Astrocyte (in vitro differentiated cells and primary cell): ENCODE measurements at places on chromosomes 4 and X. TPM values are rescaled to one million over a fixed set of nuclear protein-coding genes. Genes with fewer than 3 reads are reported as not detected.
A peak's percentile ranks its signal among the peaks of the same experiment; 100 is the strongest.

DNA sequence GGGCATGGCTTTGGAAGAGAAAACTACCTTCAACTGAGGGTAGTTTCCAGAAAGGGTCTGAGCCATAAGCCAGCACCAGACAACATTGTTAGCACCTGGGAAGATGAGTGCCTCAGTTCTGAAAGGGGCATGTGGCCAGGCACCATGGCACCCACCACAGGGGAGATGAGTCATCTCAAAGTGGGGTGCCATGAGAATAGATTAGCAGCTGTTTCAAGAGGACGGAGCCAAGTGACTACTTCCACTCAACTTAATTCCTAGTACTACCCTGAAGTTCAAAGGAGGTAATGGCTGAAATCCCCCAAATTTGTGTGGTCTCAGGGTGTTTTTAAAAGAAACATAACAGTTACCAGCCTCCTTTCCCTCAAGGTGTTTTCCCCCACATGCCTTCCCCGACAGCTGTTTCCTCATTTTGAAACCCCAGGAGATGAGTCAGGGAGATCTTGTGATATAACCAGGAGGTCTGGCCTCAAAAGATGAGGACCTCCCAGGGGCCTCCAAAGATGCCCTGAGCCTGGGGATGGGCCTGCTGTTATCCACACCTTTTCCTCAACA, 27.8 kb upstream of the FTHL17 start:
- H3K27ac ChIP-seq: no peak overlapping the region
- H3K4me1 ChIP-seq: no peaks in the 10 kb centered on the region
- DNase-seq: no peak
- H3K36me3 ChIP-seq: no peaks in the 10 kb centered on the region

- H3K4me3 ChIP-seq: no peak overlapping the region
- no peaks in the 10 kb centered on the region for H3K36me3 ChIP-seq
- no peaks in the 10 kb centered on the region for H3K27me3 ChIP-seq
- peak; percentile 22 for DNase-seq
- no peak overlapping the region for H3K27ac ChIP-seq
- no peaks in the 10 kb centered on the region for H3K4me1 ChIP-seq
Measured at GRCh38 chrX:50579955-50580354, 109.3 kb upstream of the DGKK start.

DNA sequence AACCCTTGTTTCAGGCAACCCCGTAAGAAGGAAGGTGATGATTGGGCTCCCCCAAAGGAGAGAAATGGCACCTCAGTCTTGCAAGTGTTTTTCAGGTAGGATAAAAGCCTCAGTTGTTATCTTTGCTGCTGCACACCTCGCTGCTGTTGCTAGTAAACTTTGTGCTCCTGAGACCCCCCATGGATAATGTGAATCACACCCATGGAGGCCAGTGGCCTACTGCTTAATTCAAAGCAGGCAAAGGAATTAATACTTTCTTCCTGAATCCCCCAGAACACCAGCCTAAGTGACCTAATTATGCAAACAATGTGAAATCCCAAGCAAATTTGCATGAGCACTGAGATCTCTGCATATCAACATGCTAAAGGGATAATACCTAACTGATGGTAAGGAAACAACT, 337.5 kb downstream of the GRIA2 start:
- no peak overlapping the region for H3K4me3 ChIP-seq
- H3K27me3 ChIP-seq: no peaks in the 10 kb centered on the region
- no peak for DNase-seq
- no peaks in the 10 kb centered on the region for H3K4me1 ChIP-seq

- DNase-seq: peak; percentile 26
- H3K36me3 ChIP-seq: no peaks in the 10 kb centered on the region
- H3K27me3 ChIP-seq: no peaks in the 10 kb centered on the region
- no peaks in the 10 kb centered on the region for H3K4me1 ChIP-seq
- H3K4me3 ChIP-seq: no peak overlapping the region
- H3K27ac ChIP-seq: no peak overlapping the region
Measured at GRCh38 chr4:73576381-73576780, 43.9 kb downstream of the RASSF6 start.

DNA sequence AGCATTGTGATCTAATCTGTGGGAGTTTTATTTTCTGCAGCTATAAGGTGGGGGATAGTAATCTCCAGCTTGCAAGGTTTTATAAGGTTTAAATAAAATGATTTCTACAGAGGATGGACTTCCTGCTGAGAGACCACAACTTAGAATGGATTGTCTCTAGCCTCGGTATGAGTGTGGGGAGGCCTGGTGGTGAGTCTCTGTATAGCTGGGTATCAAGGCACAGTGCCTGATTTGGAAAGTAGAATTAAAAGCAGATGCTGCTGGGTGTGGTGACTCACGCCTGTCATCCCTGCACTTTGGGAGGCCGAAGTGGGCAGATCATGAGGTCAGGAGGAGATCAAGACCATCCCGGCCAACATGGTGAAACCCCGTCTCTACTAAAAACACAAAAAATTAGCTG, 162.0 kb upstream of the GATB start:
- no peak overlapping the region for H3K27ac ChIP-seq
- no peak for DNase-seq
- no peak overlapping the region for H3K4me3 ChIP-seq
- H3K27me3 ChIP-seq: no peaks in the 10 kb centered on the region
- H3K36me3 ChIP-seq: no peaks in the 10 kb centered on the region
- peaks cover 4% of the 10 kb centered on the region for H3K4me1 ChIP-seq

- no peak overlapping the region for H3K27ac ChIP-seq
- no peak for DNase-seq
- H3K4me3 ChIP-seq: no peak overlapping the region
- no peaks in the 10 kb centered on the region for H3K36me3 ChIP-seq
- H3K27me3 ChIP-seq: no peaks in the 10 kb centered on the region
- no peaks in the 10 kb centered on the region for H3K4me1 ChIP-seq
Measured at GRCh38 chrX:31136144-31136611, 64.3 kb upstream of the FTHL17 start.

DNA sequence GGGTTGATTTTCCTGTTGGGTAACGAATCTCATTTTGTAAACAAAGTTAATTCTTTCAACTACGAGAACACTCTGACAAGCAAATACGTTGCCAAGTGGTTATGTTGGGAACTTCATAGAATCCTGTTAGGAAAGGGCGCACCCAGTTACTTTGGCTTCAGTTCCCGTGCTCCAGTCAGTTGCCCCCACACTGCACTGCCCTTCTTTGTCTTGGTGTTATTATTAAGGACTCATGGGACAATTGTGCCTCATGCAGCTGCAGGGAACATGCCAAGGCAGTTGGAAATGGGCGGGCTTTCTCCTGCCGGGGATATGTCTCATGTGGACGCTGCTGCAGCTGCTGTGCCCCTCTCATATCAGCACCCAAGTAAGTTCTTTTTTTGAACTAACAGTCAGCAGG, 28.9 kb downstream of the OFD1 start:
- H3K36me3 ChIP-seq: peaks cover 17% of the 10 kb centered on the region
- no peaks in the 10 kb centered on the region for H3K4me1 ChIP-seq
- H3K27ac ChIP-seq: no peak overlapping the region
- no peaks in the 10 kb centered on the region for H3K27me3 ChIP-seq
- no peak for DNase-seq
- no peak overlapping the region for H3K4me3 ChIP-seq

DNA sequence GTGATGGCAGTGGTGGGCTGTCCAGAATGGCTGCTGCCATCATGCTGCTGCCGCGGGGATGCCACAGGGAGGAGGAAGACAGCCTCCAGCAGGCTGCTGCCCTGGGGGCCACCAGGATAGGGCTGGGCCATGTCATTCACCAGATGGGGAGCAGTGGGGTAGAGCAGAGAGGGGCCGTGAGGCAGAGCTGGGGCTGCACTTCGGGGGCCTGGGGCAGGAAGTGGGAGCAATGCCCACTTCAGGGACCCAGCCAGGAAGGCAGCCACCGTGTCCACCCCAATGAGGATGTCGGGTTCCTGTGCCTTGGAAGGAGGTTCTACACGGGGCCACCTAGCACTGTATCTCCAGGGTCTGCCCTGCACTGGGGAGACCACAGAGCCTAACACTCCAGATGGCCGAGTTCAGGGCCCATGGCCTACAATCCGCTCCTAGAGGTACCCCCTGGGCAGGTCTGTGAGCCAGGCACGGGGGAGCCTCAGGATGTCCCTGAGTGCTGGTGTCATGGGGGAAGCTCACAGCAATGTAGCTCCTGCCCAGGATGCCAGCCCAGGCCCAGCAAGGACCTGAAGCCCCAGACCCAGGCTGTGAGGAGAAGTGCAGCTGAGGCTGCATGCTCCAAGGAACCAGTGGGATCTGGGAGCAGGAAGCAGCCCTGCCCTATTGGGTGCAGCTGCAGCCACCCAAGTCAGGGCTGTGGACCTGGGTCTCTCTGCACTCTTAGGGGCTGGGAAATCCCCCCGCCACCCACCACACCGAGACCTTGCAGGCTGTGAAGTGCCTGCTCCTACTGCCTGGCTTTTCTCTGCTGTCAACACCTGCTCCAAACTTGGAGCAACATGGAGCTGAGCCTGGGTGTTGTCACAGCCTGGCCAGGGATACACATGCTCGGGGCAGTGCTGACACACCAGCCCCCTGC, 140.3 kb downstream of the PDHA2 start:
- no peaks in the 10 kb centered on the region for H3K4me1 ChIP-seq
- DNase-seq: no peak
- H3K4me3 ChIP-seq: no peak overlapping the region
- H3K36me3 ChIP-seq: no peaks in the 10 kb centered on the region
- no peak overlapping the region for H3K27ac ChIP-seq

- no peak overlapping the region for H3K27ac ChIP-seq
- peaks cover 2% of the 10 kb centered on the region for H3K27me3 ChIP-seq
- H3K4me3 ChIP-seq: no peak overlapping the region
- DNase-seq: no peak
Measured at GRCh38 chr4:169922632-169923276, 103.4 kb downstream of the MFAP3L start.

- no peak for DNase-seq
- no peaks in the 10 kb centered on the region for H3K27me3 ChIP-seq
- no peak overlapping the region for H3K4me3 ChIP-seq
- no peaks in the 10 kb centered on the region for H3K36me3 ChIP-seq
- H3K27ac ChIP-seq: no peak overlapping the region
Measured at GRCh38 chr4:180314972-180315371, 1928.2 kb upstream of the TENM3 start.

- H3K4me3 ChIP-seq: no peak overlapping the region
- H3K27me3 ChIP-seq: no peaks in the 10 kb centered on the region
- no peaks in the 10 kb centered on the region for H3K4me1 ChIP-seq
- no peaks in the 10 kb centered on the region for H3K36me3 ChIP-seq
Measured at GRCh38 chr4:157141976-157142375, 66.0 kb downstream of the GLRB start.

DNA sequence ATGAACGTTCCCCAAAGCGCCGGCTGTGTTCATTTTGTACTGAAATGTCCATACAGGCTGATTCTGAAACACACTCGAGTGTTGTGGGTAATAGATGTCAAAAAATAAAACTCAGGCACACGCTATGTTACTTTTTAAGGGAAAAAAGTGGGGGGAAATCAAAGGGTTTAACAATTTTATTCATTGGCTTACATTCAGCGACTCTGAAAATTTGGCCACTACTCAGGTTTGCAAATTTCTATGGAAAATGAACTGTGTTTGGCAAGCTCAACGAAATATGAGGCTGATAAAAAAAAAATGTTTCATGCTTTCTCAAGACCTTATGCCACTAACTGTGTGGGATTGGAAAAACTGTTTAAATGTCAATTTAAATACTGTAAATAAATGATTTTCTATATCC, 18.5 kb downstream of the AMELX start:
- DNase-seq: no peak
- no peak overlapping the region for H3K27ac ChIP-seq
- peaks cover 1% of the 10 kb centered on the region for H3K27me3 ChIP-seq
- H3K4me3 ChIP-seq: no peak overlapping the region

DNA sequence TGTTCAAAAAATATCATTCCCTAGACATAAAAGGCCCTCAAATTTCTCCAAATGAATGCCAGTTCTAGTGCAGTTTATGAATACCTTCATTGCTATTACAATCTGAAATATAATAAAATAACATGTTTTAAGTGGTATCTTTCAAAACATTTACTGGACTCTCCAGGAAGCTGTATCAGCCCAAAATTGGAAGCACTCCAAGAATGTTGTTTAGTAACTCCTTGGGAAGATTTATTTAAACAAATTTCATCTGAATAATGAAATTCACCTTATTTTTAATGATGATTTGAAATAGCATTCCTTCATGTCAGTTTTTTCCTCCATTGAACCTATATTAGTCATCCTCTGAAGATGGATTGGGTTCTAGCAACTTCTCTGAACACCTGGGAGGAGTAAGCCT, 217.2 kb upstream of the PCDH18 start:
- H3K27me3 ChIP-seq: no peaks in the 10 kb centered on the region
- H3K4me3 ChIP-seq: no peak overlapping the region
- H3K4me1 ChIP-seq: no peaks in the 10 kb centered on the region
- H3K27ac ChIP-seq: no peak overlapping the region
- DNase-seq: peak; percentile 14
- no peaks in the 10 kb centered on the region for H3K36me3 ChIP-seq

DNA sequence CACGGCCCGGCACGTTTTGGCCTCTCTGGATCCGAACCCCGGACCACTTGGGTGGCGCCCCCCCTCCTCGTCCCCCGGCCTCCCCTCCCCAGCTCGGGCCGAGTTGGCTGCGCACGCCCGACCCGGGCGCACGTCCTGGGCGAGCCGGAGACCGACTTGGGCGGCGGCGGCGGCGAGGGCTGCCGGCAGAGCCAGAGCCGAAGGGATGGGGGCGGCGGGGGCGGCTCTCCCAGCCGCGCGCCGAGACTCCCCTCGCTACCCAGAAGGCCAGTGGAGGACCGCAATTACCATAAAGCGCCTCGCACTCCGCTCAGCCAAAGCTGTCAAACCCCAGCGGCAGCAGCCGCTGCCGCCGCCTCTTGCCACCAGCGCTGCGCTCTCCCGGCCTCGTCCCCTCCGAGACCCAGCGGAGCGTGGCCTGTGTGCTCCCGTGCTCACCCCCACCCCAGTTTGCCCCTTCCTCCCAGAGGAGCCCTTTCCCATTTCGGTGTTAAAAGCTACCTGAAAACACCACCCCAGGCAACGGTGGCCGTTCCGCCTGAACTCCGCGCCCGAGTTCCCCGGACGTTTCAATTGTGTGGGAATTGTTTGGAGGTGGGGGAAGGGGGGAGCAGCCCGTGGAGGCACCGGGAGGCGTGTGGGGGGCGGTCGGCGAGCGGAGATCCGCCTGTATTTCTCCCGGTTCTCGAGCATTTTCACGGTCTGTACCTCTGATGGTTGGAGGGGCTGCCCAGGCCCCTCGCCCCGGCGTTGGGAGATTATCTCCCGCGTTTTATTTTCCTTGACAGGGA, 701 bp upstream of the BCOR start:
- DNase-seq: no peak
- no peaks in the 10 kb centered on the region for H3K27me3 ChIP-seq
- peaks cover 20% of the 10 kb centered on the region for H3K4me1 ChIP-seq
- H3K4me3 ChIP-seq: peak overlapping the region; percentile 46

DNA sequence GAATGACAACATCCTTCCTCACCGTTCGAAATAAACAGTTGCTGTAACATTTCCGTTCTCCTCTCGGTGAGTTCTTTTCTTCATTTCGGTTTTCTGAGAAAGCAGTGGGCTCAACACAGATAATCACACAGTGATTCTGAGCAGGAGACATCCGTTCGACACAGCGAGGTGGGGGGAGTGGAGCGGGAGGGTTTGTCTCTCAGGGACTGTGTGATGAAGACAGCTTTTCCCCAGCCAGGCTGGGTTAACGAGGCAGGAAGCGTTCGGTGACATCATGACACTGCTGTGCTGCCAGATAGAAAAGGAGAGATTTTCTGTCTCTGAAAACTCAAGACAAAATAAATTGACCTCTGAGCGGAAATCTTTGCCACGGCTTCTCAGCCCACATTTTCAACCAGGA, 119.3 kb downstream of the CRLF2 start:
- DNase-seq: no peak
- H3K36me3 ChIP-seq: no peaks in the 10 kb centered on the region
- H3K27ac ChIP-seq: no peak overlapping the region
- H3K4me1 ChIP-seq: no peaks in the 10 kb centered on the region
- H3K4me3 ChIP-seq: no peak overlapping the region

NXF2B gene
- not detected in 2 replicates for total RNA-seq

GPR119 gene
- not detected in 2 replicates for total RNA-seq

LNX1 gene
- 2.5 and 4.4 TPM in 2 replicates for total RNA-seq

GPM6B gene
- 21.5 and 22.4 TPM in 2 replicates for total RNA-seq

CXCL11 gene
- 5.8 and 7.6 TPM in 2 replicates for total RNA-seq

FMR1NB gene
- not detected in 2 replicates for total RNA-seq
